NCI-H187 (cell line): ENCODE measurements at places on chromosomes 11 and 22.

DNA sequence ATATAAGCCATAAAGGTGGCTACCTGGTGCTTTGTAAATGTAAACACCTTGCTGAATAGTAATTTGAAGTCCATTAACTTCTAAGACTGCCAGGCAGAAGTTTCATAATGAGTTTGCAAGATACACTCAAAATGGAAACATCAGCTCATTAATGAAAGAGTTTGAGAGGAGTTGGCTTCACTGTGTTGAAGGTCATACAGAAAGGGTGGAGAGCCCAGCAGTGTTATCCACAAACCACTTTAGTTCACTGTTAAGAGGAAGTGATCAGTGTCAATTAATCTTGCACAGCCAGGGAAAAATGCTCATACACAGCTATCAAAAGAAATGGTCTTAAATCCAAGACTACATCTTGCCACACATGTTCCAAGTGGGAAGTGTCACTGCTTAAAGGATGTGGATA lies 689.4 kb downstream of the JRKL start:
- no peak for DNase-seq

- no peak for DNase-seq
Observed at GRCh38 chr11:126633330-126633729, 277.8 kb downstream of the ST3GAL4 start.

DNA sequence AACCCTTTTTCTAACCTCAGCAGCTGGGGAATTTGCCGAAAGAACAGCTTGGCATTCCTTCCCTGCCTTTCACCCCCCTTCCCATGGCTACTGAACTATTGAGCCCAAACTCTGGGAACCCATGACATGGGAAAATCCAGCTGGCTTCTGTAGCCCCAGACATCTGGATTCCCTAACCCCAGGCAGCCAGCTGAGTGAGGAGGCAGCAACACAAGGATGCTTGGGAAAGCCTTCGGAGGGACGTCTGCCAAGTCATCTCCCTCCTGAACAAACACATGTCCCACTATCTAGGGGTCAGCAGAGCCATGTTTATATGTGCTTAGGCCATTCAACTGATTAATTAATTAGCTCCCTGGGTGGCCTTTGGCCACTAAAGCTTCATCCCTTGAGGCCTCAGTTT lies 21.6 kb downstream of the LRRC55 start:
- no peak for DNase-seq

DNA sequence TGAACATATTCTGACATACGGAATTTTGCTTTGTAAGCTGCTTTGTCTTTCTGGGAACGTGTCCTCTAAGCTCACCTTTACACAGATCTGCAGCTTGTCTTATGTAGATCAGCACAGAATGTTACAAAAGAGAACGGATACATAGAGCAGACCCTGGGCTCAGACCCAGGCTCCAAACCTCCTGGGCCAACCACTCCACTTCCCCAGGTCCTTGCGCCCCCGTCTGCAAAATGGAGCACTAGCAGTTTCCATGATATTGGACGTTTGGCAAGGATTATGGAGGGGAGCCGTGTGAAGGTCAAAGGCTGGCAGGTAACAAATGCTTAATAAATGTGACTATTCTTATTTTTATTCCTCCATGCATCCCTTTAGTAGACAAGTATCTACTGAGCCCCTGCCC lies 358.4 kb downstream of the CTTN start:
- no peak for DNase-seq

DNA sequence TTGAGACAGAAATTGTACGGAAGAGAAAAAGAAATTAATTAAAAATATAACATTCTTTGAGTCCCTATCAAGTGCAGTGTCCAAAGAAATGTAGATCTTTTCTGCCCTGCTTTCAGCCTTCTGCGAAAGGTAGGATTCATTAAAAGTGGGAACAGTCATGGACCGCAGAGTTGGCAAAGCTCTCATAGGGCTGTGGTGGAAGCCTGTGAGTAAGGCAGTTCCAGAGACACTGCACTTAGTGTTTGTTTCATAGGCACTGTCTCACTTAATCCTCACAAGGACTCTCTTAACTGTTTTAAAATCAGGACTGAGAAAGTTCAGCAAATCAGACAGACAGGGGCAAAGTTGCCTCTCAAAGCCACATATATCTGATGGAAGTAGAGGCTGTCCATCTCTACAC lies 5.5 kb downstream of the MRGPRX2 start:
- no peak for DNase-seq

- no peak for DNase-seq
Observed at GRCh38 chr22:29269230-29269604, 1.1 kb downstream of the EWSR1 start.
